T1000 (cell line): ENCODE measurements at places on chromosomes 6 and 20.

DNA sequence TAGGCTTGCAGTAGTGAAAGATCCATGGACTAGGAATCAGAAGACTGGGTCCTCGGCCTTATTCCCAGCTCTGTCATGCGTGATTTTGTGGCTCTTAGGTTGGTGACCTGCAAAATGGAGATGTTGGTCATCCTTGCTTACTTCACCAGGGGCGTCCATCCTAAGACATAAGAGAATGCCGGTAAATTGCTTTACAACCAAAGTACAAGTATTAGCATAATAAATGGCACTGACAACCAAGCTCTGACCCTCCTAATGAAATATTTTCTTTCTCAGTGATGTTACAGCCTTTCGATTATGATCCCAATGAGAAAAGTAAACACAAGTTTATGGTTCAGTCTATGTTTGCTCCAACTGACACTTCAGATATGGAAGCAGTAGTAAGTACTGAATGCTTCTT is 45.3 kb downstream of the VAPB start:
- DNase-seq, result no peak

DNA sequence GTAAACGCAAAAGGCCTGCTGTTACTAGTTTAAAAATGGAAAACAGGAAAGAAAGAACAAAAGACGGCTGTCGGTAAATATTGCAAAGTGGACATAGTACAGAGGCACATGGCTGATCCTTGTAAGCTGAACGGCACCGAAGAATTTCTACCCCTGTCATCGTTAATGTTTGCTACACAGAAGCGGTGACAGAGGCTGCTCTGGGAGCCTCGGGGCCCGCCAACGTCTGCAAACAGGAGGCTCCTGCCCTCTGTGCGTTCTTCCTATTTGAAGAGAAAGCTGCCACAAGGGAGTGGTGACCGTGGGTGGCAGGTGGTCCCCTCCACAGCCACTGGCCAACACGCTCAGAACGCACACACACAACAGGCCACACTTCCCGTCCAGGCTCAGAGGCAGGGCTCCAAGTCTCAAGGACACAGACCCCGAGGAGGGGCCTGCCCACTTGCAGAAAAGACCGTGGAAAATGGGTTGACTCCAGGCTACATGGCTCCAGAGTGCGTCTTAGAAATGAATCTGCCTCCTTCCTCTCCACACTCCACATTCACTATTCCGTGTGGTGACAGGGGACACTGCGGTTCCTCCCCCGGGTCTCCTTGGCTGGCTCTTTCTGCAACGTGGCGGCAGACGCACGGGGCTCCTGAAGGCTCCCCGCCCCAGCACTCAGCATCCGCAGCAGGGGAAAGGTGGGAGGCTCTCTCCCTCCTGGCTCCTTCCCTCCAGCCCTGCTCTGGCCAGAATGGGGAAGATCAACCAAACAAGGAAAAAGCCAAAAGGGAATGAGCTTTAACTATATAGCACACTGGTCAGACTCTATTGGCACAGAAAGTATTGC is 64.5 kb downstream of the GMPR start:
- no peak for DNase-seq

DNA sequence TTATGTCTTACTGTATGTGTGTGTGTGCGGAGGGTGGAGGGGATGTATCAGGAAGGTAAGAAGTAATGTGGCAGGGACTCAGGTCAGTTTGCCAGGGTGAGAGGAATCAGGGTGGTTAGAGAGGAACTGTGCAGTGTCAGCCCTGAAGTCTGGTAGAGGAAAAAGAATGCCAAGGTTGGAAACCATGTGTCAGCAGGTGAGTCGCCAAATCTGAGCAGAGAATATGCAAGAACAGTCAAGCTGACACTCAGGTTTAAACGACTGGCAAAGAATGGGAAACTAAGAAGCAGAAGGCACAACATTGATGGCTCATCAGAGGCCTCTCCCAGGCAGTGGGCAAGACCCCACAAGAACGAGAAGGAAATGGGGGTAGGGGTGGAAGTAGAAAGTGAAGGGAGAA is 107.5 kb upstream of the TBX18 start:
- DNase-seq, result no peak

DNA sequence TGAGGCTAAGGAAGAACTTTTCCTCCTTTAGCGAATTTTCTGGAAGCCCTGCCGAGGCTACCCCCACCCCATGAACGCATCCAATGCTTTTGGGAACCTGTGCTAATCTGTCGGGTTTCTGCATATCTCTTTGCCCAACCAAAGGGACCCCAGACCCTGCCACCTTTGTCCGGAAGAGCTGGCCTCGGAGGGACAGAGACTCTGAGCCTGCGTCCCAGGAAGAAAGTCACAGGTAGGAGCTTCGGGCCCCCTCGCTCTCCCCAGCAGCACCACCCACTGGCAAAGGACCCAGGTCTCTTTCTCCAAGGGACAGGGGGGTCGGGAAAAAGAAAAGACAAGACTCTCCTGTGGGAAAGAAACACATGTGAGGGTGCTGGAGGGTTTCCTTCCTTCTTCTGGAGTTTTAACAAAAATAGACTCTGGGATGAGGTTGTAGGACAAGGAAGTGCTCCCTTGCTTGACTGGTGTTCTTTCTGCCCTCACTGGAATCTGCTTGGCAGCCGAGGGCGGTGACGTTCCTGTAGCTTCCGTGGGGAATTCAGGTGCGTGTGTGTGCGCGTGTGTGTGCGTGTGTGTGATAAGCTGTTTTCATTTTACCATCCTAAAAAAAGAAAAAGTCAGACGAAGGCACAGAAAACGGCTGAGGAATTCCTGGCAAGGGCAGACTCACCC is 16.3 kb upstream of the FOXC1 start:
- DNase-seq, result no peak

- DNase-seq, result no peak
Measured at GRCh38 chr6:321536-322258, 29.4 kb downstream of the DUSP22 start.

- DNase-seq, result no peak
Measured at GRCh38 chr20:4344670-4345069, 329.3 kb upstream of the RNF24 start.

- no peak for DNase-seq
Measured at GRCh38 chr6:7532232-7532631, 9.2 kb upstream of the DSP start.

DNA sequence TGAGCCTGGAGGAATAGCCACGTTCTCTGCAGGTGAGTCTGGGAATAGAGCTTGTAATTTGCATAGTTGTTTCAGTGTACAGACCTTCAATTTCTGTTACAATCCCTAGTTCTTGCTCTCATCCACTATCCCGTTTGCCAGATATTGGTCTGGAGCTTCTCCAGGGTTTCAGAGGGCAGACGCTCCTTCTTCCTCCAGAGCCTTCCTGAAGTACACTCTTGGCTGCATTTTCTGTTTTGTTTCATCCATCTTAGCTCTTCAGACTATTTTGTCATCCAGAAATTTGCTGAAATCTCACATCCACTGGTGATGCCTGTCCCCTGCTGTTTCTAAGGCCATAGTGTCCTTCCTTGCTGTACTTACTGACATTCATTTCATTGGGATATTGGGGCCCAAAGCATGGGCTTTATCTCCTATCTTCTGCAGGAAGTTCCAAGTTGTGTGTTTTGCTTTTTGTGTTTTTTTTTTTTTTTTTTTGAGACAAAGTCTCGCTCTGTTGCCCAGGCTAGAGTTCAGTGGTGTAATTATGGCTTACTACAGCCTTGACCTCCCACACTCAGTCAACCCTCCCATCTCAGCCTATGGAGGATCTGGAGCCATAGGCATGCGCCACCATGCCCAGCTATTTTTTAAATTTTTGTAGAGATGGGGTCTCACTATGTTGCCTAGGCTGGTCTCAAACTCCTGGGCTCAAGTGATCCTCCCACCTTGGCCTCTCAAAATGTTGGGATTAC is 18.7 kb downstream of the CDS2 start:
- no peak for DNase-seq

DNA sequence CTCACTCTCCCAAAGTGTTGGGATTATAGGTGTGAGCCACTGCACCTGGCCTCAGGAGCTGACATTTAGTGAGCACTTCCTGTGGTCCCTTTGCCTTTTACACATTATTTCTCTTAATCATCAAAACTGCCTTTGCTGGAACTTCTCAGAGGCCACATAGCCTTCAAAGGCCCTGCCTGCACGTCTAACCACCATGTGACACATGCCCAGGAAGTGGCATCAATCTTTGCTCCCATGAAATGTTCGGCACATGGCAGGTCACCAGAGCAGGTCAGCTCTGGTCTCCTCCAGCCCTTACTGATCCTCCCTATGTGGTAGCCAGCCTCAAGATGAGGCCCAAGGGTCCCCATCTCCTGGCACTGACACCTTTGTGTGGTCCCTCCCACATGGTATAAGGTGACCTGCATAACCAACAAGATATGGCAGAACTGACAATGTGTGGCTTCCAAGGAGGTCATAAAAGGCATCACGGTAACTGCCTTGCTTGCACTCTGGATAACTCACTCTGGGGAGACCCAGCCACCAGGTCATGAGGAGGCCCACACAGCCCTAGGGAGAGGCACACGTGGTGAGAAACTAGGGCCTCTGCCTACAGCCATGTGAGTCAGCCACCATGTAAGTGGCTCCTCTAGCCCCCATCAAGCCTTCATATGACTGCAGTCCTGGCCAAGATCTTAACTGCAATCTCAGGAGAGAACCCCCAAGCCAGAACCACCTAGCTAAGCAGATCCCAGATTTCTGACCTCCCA is 28.8 kb upstream of the HMGA1 start:
- no peak for DNase-seq

- DNase-seq, result no peak
Measured at GRCh38 chr6:99434702-99435530, 9.8 kb upstream of the PNISR start.

DNA sequence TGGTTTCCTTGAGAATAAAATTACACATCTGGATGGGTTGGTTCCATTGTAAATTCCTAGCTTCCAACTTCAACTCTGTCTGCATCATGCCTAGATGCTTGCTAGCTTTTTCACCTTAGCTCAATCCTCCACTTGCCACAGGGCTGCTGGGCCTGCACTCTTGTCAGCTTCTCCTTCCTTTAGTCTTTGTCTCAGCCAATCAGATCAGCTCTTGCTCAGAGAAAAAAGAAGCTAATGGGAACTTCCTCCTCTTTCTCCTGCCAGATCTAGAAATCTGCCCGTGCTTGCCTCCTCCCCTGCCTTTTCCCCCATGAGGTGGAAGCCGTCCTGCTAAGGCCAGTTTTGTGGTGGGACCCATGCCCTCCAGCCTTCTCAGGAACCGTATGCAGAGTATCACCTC is 18.5 kb downstream of the RAE1 start:
- DNase-seq, result no peak

DNA sequence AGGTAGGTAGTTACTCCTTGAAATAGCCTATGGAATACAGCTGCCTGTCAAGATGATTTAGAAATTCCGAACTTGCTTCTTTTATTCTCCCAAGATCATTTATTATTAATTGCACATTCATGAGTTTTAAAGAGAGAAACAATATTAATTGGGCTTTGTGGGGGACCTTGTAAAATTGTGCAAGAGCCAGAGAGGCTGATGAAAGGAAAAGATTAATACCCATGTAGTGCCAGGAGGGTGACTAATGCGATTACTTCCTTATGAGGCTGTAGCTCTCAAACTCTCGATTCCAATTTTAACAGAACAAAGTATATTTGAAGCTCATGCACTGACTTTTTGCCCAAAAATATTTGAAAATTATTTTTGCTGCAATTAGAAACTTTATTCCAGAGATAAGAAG is 423.8 kb upstream of the ID4 start:
- DNase-seq, result no peak

DNA sequence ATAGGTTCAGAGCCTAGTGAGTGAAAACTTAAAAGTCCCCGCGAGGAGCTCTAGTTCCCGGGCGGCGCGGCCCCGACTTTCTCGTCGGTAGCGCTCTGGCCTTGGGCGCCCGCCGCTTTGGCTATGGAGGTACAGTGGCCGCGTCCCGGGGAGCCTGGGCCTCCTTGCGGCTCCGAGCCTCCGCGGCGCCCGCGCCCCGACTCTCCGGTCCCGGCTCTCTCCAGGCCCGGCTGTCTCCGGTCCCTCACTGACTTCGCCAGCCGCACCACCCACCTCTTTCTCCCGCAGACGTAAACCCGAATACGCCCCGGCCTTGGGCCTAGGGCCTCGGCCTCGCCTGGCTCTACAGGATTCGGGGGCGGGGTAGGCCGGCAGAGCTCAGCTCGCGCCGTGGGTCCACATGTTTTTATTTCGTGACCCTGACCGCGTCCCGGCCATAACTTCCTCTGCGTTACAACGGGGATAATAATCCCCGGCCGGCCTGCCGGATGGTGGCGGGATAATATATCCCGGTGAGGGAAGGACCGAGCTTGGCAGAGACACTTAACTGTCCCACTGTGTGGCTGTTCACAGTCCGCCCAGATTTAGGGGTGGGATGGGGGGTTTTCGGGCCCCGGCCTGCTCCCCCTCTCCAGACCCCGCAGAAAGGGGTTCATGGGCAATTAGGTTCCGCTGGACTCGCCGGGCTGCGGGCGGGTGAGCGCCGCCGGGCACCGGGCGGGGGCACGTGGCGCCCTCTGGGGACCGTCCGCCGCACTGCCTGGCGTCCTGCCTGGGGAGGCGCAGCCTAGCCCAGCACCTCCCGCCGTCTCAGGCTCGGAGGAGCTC is 10.0 kb upstream of the TBX18 start:
- DNase-seq, result no peak
